Activated naive CD8-positive, alpha-beta T cell treated with anti-CD3 and anti-CD28 coated beads, Interleukin-2, amount 50 U/mL, for 16 hours (primary cell): ENCODE measurements at places on chromosomes 11 and 22.

GRCh38 chr11:68353118-68353517 is 40.7 kb downstream of the LRP5 start:
- no peak for DNase-seq

DNA sequence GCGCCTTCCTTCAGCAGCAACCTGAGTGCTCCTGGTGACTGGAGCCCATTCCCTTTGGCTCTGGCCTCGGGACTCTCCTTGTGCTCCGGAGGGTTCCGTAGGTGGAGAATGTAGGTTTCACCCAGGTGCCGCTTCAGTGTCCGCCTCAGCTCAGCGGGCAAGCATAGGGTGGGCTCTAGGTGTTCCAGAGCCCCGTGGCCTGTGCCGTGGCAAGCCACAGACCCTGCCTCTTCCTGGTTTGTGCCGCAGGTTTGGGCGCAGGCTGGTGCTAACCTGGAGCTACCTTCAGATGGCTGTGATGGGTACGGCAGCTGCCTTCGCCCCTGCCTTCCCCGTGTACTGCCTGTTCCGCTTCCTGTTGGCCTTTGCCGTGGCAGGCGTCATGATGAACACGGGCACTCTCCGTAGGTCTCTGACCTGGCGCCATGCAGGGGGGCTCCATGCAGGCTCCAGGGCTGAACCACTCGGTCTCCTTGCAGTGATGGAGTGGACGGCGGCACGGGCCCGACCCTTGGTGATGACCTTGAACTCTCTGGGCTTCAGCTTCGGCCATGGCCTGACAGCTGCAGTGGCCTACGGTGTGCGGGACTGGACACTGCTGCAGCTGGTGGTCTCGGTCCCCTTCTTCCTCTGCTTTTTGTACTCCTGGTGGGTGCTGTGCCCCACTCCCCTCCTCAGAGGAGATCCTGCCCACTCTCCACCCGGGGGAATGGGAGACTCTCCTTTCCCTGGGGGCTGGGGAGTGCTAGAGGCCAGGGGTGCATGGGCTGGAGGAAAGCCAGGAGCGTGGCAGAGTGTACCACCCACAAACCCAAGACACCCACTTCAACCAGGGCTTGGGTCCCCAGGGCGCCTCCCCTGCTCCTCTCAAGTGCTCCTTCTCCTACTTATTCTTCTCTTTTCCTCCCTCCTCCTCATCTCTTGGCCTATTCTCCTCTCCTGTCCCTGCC is 2.4 kb downstream of the SLC22A12 start:
- DNase-seq: no peak

- DNase-seq: no peak
Measured at GRCh38 chr22:28674121-28674563, 5.5 kb downstream of the TTC28 start.

DNA sequence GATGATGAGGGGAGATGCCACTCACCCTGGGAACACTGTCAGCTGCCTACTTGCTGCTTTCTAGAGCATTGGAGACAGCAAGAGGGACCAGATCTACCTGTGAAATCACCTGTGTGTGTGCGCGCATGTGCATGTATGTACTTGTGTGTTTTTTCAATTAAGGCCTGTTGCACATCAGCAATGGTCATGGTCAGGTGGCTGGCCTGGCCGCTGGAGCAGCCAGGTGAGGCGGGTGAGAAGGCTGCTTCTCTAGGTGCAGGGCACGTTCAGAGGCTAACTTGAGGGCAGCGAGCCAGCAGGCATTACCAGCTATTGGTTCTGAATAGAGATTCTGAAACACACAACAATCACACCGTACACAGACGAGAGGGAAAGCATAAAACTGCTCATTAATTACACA is 65.1 kb downstream of the PARVG start:
- no peak for DNase-seq

- no peak for DNase-seq
Measured at GRCh38 chr22:19599626-19600243, 75.5 kb upstream of the CLDN5 start.

DNA sequence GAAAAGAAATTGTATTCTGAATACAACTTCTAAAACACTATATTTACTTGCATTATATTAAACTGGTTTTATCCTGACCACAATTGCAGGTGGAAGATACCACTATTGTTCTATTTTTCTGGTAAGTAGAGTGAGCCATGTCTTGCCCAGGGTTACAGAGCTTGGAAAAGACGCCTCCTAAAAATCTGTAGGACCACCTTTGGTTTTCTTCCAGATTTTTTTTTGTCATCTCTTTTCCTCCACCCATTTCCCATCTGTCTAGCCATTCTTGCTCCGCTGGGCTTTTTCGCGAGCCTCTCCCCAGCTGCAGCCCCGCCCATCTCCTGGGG is 294 bp upstream of the MTMR3 start:
- no peak for DNase-seq

DNA sequence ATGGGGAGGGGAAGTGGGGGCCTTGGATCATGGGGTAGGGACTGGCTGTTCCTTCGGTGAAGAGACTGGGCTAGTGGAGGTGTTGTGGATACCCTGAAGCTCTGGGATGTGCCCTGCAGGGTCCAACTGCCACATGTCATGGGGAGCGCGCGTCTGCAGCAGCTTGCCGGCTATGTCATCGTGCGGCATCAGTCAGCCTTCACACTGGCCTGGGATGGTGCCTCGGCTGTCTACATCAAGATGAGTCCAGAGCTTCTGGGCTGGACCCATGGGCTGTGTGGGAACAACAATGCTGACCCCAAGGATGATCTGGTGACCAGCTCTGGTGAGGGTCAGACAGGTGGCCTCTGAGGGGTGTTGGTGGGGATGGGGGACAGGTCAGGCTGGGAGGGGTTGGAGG is 9.9 kb downstream of the OTOG start:
- no peak for DNase-seq

- DNase-seq: no peak
Measured at GRCh38 chr11:129728581-129728980, 87.1 kb upstream of the TMEM45B start.

GRCh38 chr11:19816040-19816439 is 103.4 kb downstream of the NAV2 start:
- DNase-seq: no peak

- DNase-seq: no peak
Measured at GRCh38 chr11:118953265-118953664, 2.8 kb upstream of the UPK2 start.

- no peak for DNase-seq
Measured at GRCh38 chr11:15649371-15650104, 534.8 kb downstream of the INSC start.

- no peak for DNase-seq
Measured at GRCh38 chr22:33746501-33746928, 173.8 kb downstream of the LARGE1 start.

DNA sequence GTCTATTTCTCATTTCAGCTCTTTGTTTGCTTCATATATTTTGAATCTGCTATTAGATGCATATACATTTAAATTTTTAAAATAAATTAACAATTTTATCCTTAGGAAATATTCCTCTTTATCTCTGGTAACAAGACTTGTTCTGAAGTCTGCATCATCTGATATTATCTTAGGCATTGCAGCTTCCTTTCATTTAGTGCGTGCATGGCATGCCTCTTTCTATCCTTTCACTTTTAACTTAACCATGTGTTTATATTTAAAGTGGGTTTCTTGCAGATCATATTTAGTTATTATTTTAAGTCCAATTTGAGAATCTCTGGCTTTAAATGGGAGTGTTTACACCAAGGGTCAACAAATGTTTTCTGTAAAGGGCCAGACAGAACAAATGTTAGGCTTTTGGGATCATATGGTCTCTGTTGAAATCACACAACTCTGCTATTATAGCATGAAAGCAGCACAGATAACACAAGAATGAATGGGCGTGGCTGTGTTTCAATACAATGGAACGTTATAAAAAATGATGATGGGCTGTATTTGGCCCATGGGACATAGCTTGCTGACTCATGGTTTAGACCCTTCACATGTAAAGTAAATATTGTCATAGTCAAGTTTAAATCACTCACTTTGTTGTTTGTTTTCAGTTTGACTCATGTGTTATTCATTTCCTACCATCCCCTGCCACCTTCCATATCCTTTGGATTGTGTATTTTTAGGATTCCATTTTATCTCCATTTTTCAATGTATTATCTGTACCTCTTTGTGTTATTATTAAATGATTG is 83.9 kb upstream of the SNX19 start:
- no peak for DNase-seq

DNA sequence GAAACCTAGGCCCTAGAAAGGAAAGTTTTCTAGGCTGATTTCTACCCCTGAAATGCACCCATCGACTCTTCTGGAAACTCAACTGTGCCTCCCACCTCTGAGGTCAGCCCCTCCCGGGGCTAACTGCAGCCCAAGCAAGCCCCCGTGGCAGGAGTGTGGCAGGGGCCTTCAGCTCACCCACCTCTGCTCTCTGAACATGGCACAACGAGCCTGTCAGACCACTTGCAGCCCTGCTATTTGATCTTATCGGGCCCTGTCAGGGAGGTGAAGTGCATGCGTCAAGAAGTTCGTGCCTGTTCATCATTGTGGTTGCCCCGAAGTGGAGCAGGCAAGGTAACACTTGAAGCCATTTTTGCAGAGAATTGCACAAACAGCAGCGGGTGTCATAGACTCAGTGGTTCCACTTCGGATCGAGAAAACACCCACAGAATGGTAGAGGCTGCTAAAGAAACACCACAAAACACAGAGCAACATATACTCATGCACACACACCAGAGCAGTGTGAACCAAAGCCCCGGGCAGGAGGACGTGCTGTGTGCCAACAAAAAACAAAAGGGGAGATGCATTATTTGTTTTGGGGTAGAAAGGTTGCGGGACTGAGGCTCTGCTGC is 262.7 kb downstream of the ETS1 start:
- DNase-seq: peak; percentile 56

DNA sequence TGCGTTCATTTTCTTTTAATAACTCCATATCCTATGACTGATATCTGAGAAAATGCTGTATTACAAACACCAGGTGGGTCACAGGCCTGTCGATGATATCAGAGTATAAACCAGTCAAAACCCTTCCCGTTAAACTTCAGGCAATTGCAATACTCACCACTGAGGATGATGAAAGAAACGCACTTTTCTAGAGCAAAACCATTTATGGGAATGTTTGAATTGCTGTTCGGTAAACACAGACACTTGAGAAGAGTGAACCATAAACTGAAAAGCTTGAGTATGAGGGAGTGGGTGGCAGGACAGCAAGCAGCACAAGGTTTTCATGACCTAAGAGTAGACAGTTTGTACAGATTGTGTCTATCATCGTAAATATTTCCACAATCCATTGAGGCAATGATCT is 139.8 kb upstream of the CEP126 start:
- no peak for DNase-seq

GRCh38 chr11:124982043-124982442 is 28.0 kb downstream of the CCDC15 start:
- no peak for DNase-seq

GRCh38 chr11:72820439-72821139 is 6.4 kb downstream of the ATG16L2 start:
- no peak for DNase-seq

DNA sequence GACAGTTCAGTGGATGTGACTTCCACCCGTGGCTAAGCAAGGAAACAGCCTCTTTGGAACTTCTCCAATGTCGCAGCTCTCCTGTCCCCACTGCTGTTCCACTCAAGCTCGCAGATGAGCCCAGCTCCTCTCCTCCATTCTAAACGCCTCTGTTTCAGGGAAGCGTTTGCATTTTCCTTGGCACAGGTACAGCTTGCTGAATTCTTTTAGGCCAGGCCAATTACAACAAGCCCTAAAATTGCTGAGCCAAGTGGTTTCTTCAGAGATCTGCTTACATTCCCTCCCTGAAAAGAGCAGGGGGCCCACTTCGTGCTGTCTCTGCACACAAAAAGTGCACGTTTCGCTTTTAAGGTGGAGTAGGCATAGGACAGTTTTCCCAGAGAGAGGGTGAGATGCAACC is 91.5 kb upstream of the BLID start:
- DNase-seq: no peak

DNA sequence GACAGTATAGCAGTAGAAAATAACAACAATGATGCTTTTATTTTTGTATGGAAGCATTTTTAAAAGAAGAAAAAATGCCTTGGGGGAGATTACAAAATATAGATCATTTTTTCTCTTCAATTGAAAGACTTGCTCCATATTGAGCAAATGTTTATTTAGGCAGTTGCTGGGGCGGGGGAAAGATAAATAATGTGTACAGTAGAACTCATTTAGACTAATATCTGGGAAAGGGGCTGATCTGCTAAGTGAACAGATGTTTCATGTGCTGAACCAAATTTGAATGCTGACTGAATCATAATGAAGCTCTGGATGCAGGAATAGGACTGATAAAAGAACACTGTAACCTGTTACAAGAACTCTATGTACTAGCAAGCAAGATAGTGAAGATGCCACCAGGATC is 457.1 kb upstream of the TENM4 start:
- no peak for DNase-seq

DNA sequence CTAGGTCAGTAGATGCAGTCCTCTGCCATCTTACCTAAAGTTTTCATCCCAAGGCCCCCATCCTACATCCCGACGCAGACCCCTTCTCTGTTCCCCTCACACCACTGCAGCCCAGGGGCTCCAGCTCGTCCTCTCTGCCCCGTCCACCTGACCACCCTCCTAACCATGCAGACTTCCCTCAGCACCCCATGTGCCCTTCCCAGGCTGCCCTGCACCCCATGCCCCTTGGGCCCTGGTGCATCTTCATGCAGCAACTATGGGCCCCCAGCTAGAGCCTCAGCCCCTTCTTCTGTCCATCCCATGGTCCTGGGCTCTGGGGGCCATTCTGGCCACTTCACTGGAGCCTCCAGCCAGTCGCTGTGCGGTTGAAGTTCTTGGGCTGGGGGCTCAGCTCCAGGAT is 2.9 kb downstream of the PRR33 start:
- DNase-seq: no peak

DNA sequence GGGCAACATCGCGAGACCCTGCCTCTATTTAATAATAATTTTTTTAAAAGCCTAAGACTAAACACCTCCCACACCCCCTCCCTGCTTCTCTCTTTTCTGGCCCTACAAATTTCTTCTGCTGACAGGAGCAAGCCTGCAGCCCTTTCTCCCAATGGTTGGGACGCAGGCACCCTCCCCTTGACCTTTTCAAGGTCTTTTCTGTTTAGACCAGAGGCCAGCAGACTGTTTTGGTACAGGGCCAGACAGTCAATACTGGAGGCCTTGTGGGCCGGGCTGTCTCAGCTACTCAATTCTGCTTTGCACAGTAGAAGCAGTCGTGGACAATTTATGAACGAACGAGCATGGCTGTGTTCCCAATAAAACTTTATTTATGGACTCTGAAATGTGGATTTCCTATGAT is 92.3 kb downstream of the SCN3B start:
- no peak for DNase-seq
